ENCODE measurements at places on chromosomes 3 and 15.

- DNase-seq: no peak
These were observed 8.9 kb upstream of the SPPL2A start for GRCh38 chr15:50774450-50774849.

DNA sequence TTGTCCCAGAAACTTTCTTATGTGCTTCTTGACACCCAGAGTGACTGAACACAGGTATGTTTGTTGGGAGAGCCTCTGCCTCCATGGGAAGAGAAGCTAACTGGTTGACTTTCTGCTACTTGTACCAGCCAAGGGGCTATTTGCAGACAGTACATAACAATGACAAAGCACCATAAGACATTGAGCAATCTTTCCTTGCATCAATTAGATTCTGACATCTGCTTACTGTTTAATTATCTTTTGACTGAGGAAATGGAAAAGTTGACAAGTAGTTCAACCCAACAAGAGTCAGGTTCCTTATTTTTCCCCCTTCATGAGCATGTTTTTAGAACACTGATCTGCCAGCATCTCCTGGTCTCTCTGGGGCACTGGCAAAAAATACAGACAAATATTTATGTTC lies 157.7 kb downstream of the RPLP1 start:
- DNase-seq: no peak

DNA sequence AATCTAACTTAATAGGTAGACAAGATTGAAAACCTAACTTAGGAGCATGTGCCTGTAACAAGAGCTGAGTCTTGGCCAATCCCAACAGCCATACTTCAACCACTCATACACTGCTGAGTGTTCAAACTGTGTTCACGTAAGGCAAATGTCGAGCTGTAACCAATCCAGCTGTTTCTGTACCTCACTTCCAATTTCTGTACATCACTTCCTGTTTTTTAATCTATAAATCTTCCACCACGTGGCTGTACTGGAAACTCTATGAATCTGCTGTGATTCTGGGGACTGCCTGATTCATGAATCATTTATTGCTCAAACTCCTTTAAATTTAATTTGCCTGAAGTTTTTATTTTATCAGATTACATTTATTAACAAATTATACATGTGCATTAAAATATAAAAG lies 44.6 kb upstream of the NEDD4 start:
- DNase-seq: no peak

DNA sequence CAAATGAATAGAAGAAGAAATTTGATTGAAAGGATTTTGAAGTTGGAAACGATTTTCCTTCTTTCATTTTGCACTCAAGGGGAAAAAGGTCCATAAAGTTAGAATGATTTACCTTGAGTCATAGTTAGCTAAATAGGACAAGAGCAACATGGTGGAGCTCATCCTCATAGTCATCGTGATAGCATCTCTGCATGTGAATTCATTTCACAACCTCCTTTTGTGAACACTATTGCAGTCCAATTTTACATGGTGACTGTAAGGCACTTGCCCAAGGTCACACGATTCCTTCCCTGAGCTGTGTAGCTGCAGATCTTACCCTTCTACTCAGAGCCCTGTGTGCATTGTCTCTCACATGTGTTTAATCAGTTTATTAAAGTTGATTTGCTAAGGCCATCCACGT lies 359.8 kb upstream of the C2CD4B start:
- no peak for DNase-seq

- no peak for DNase-seq
These were observed 395.8 kb downstream of the MAGI1 start for GRCh38 chr3:65642883-65643282.

DNA sequence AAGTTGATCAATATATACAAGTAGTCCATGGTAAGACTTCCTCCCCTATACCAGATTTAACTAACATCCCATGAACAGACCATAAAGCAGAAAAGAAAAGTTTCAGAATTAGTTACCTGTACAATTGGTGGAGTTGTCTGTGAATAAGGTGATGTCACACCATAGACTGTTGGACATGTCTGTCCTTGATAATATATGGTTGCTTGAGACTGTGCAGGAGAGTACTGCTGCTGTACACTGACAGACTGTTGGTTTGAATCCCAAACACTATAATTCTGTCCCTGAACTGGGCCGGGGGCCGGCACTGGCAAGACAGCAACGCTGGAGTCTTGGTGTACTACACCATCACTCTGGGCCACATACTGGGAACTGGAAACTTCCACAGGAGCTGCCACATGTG lies 77.2 kb downstream of the NBEAL2 start:
- DNase-seq: no peak

- DNase-seq: no peak
These were observed 7.8 kb upstream of the ACSBG1 start for GRCh38 chr15:78242128-78242527.

DNA sequence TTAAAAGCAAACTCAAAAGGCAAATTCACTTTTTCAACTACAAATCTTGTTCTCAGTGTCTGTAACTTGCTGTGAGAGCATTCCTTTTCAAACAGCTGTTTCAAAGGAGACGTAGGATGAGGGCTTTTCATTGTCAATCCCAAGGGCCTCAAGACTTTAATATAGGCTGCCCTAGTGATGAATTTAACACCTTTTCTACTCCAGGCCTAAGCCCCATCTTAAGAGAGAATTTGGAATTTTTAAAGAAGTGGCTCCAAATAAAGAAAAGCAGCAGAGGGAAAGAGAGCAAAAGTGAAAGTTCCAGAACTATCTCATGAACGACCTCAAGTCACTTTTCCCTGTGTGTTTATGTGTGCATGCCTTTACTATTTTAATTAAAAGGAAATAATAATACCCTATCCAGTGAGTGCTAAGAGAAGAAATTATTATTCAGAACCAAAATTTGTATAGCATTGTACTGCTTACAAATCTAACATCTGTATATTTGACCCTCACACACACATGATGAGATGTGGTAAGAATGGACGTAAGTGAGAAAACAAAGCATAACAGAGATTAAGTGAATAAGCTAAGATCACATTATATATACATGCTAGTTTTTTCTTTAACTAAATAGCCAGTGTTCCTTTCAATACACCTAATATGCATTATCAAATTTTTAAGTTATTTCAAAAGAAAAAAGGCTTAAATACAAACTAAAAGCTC lies 196.4 kb downstream of the VGLL3 start:
- no peak for DNase-seq

DNA sequence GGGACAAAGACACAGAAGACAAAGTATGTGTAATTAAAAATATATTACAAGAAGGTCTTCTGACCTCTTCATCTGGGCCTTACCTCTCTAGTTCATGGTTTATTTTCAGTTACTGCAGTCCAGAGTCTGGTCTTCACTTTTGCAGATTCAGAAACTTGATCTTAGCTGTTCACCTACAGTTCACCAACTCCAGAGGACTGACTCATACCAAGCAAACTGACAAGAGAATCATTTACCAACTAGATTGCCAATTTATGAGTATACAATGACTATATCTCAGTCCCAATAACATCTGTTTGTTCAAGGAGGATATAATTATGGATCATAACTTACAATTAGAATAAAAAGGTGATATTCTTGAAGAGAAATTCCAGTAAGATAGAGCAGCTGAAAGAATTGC lies 9.0 kb downstream of the P2RY1 start:
- DNase-seq: no peak
